Smooth muscle cell of the umbilical artery (primary cell): ENCODE measurements at places on chromosomes 3 and 15. TPM values are rescaled to one million over a fixed set of nuclear protein-coding genes. Genes with fewer than 3 reads are reported as not detected.

LRRIQ4 gene
- not detected in 2 replicates for total RNA-seq

ITGB5 gene
- 502 and 663 TPM in 2 replicates for total RNA-seq

CHST2 gene
- 11.9 and 18.5 TPM in 2 replicates for total RNA-seq

HYAL2 gene
- 96.6 and 112 TPM in 2 replicates for total RNA-seq

TMEM108 gene
- under 0.01 and 0.23 TPM in 2 replicates for total RNA-seq

SHF gene
- total RNA-seq: 1.5 TPM in 2 replicates

MOBP gene
- not detected in 2 replicates for total RNA-seq

TRANK1 gene
- total RNA-seq: 8.6 and 9.4 TPM in 2 replicates

OSTN gene
- total RNA-seq: 1.8 and 23.8 TPM in 2 replicates

EHHADH gene
- total RNA-seq: 2.4 and 6.4 TPM in 2 replicates

CELSR3 gene
- 0.89 and 3.1 TPM in 2 replicates for total RNA-seq

SATB1 gene
- total RNA-seq: 11.0 and 14.8 TPM in 2 replicates

LMCD1 gene
- total RNA-seq: 106 and 175 TPM in 2 replicates

SPINK8 gene
- not detected in 2 replicates for total RNA-seq

SYNM gene
- total RNA-seq: 20.0 and 48.4 TPM in 2 replicates

HTR3E gene
- not detected in 2 replicates for total RNA-seq

SH2D7 gene
- total RNA-seq: not detected in 2 replicates

IRAK2 gene
- 8.0 and 12.9 TPM in 2 replicates for total RNA-seq

ZNF501 gene
- total RNA-seq: 5.6 and 7.6 TPM in 2 replicates

BCL2A1 gene
- 2.1 and 2.2 TPM in 2 replicates for total RNA-seq

GPR15 gene
- total RNA-seq: not detected in 2 replicates

NEIL1 gene
- 2.7 and 5.5 TPM in 2 replicates for total RNA-seq

TLR9 gene
- under 0.01 TPM in 1 of 2 replicates, not detected in the other for total RNA-seq

GHSR gene
- total RNA-seq: not detected in 2 replicates

TRIM59 gene
- total RNA-seq: 7.7 and 20.2 TPM in 2 replicates

TMEM40 gene
- not detected in 2 replicates for total RNA-seq

TNFAIP8L3 gene
- total RNA-seq: 1.2 and 6.6 TPM in 2 replicates

C3orf62 gene
- total RNA-seq: 1.4 and 1.5 TPM in 2 replicates

TMEM212 gene
- total RNA-seq: not detected in 2 replicates

CPN2 gene
- not detected in 2 replicates for total RNA-seq

MEX3B gene
- 7.7 and 10.5 TPM in 2 replicates for total RNA-seq

SNX22 gene
- total RNA-seq: 0.28 and 0.30 TPM in 2 replicates

ZSCAN29 gene
- 18.1 and 22.4 TPM in 2 replicates for total RNA-seq

DAZL gene
- not detected in 2 replicates for total RNA-seq

PLA1A gene
- total RNA-seq: 0.30 and 0.32 TPM in 2 replicates

TXNRD3 gene
- total RNA-seq: 7.1 and 11.6 TPM in 2 replicates

AP2M1 gene
- total RNA-seq: 561 and 564 TPM in 2 replicates

ASB14 gene
- total RNA-seq: 0.05 TPM in 1 of 2 replicates, not detected in the other

AGBL1 gene
- total RNA-seq: not detected in 2 replicates

SLC22A14 gene
- 0.59 and 1.2 TPM in 2 replicates for total RNA-seq

HAPLN3 gene
- 6.8 and 7.3 TPM in 2 replicates for total RNA-seq

UBA3 gene
- total RNA-seq: 64.1 and 70.4 TPM in 2 replicates

CPEB1 gene
- total RNA-seq: 7.5 and 20.8 TPM in 2 replicates

BOC gene
- total RNA-seq: 1.8 and 2.4 TPM in 2 replicates

BFSP2 gene
- total RNA-seq: not detected in 2 replicates

CFAP92 gene
- under 0.01 and 0.05 TPM in 2 replicates for total RNA-seq

MYD88 gene
- 10.1 and 16.5 TPM in 2 replicates for total RNA-seq

NAA80 gene
- total RNA-seq: 1.5 and 4.2 TPM in 2 replicates

ANKUB1 gene
- total RNA-seq: not detected in 2 replicates

GP5 gene
- total RNA-seq: 0.14 and 0.59 TPM in 2 replicates

MKRN3 gene
- total RNA-seq: under 0.01 TPM in 1 of 2 replicates, not detected in the other

SOX14 gene
- total RNA-seq: not detected in 2 replicates

GOLGA6D gene
- 0.05 TPM in 1 of 2 replicates, not detected in the other for total RNA-seq

ZCWPW2 gene
- total RNA-seq: 0.74 and 1.2 TPM in 2 replicates

GPR62 gene
- 0.05 TPM in 1 of 2 replicates, not detected in the other for total RNA-seq

SLC27A2 gene
- 0.05 and 0.30 TPM in 2 replicates for total RNA-seq

ZPLD1 gene
- 0.42 and 0.59 TPM in 2 replicates for total RNA-seq

INSYN1 gene
- 0.23 and 1.5 TPM in 2 replicates for total RNA-seq
